ENCODE measurements at places on chromosomes 5 and 9. TPM values are rescaled to one million over a fixed set of nuclear protein-coding genes. Genes with fewer than 3 reads are reported as not detected.

Gene COL23A1
- total RNA-seq, result 3.0 TPM

Gene ADAMTS19
- total RNA-seq, result 0.69 TPM

DNA sequence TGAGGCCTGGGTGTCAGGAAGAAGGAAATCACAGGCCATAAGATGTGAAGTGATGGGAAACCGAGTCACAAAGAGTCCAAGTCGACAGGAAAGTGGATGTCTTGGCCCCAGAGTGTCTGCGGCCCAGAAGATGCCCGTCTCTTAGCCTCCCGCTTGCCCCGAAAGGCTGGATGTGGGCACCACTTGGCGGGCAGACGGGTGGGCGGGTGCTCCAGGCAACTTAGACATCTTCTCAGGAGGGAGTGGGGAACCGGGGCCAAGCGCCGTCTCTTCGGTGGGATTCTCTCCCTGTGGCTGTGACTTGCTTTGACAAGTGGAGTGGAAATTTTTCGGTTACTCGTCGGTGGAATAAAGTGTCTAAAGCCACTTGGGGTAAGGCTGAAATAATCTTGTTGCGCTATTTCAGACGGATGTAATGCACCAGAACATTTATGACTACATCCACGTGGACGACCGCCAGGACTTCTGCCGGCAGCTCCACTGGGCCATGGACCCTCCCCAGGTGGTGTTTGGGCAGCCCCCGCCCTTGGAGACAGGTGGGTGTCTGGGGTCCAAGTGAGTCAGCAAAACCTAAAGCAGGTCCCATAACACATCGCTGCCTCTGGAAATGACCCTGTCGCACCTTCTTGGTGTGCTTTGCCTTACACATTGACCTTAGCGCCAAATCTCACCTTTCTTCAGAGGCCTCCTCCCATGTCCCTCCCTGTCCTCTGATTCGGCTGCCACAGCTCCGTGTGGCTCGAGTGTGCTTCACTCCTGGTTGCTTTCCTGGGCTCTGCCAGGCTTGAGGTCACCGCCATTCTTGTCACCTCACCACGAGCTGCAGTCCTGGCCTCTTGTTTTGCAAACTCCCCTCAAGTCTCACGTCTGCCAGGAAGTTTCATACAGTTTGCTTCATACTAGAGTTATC is 20.4 kb upstream of the EXOC3 start:
- H3K36me3 ChIP-seq, result no peaks in the 10 kb centered on the region
- H3K4me3 ChIP-seq, result no peak overlapping the region
- no peak overlapping the region for H3K27ac ChIP-seq
- H3K4me1 ChIP-seq, result no peaks in the 10 kb centered on the region
- H3K27me3 ChIP-seq, result no peaks in the 10 kb centered on the region

GRCh38 chr5:81161012-81161601 is 72.0 kb upstream of the CKMT2 start:
- no peaks in the 10 kb centered on the region for H3K36me3 ChIP-seq
- DNase-seq, result no peak
- no peaks in the 10 kb centered on the region for H3K27me3 ChIP-seq
- no peak overlapping the region for H3K4me3 ChIP-seq

Gene MUSK
- 15.7 TPM for total RNA-seq

Gene FBP2
- 42.4 TPM for total RNA-seq

DNA sequence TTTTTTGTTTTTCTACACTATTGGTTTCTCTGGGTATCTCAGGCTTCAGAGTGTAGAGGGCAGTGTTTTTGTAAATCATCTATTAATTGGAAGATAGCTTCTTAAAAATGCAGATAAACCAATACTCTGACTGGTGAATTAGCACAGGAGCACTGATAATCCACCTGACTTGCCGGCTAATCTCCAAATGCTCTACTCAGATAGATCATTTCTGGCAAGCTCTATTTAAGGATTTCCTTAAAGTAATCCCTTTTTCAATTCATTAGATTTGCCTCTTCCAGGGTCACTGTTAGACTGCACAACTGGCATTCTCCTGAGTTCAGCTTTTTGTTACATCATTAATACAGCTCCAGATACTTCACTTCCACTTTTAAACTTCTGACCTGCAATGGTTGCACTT is 1390.3 kb upstream of the NUDT12 start:
- H3K27ac ChIP-seq, result no peak overlapping the region
- H3K4me1 ChIP-seq, result no peaks in the 10 kb centered on the region
- DNase-seq, result no peak
- H3K4me3 ChIP-seq, result no peak overlapping the region

- no peak overlapping the region for H3K27ac ChIP-seq
- no peak overlapping the region for H3K4me3 ChIP-seq
- no peak for DNase-seq
- H3K27me3 ChIP-seq, result peaks cover 47% of the 10 kb centered on the region
- H3K4me1 ChIP-seq, result no peaks in the 10 kb centered on the region
These were observed 4.7 kb downstream of the CPLX2 start for GRCh38 chr5:175876107-175876506.

Measured in psoas muscle (tissue), 8 donors.